ENCODE measurements at places on chromosomes 7 and 10.

DNA sequence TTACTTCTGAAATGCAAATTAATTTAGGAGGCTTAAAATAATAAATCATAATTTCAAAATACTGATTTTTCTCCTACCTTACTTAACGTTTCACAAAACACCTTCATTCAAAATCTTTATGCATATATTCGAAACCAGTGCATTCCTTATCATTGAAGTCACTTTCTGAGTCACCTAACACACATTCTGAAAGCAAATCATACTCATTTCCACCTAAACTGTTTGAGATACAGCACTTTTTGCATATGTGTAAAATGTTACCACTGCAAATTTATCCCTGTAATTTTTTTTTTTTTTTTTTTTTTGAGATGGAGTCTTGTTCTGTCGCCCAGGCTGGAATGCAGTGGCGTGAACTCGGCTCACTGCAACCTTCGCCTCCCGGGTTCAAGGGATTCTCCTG, 15.7 kb downstream of the PPP3CB start:
- DNase-seq: no peak

DNA sequence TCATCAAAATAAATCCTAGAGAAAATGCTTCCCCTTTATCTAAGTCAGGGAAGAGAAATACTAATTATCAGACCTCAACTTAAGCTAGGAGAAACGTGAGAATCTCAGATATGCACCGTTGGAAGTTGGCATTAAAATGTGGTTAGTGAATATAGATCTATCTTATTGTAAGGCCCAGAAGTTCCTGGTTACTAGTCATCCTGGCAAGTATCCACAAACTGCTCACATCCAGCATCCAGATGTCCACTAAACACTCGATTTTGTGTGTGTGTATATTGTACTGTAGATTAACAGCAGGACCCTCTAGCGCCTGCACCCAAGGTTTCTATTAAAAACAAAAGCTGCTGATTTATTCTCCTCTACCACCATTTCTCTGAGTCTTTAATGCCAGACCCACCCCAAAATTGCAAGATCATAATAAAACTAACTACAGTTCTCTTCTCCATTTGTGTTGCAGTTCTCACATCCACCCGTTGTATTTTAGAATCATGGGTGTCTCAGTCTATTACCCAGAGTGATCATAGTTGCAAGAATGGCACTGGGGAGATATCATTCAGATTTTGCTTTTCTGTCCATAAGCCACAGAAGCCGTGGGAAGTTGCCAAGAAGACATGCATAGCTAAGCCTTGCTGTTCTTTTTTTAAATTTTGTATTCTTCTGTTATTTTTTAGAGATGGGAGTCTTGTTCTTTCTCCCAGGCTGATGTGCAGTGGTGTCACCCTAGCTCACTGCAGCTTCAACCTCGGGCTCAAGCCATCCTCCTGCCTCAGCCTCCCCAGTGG, 165.4 kb downstream of the KIAA1217 start:
- DNase-seq: no peak

DNA sequence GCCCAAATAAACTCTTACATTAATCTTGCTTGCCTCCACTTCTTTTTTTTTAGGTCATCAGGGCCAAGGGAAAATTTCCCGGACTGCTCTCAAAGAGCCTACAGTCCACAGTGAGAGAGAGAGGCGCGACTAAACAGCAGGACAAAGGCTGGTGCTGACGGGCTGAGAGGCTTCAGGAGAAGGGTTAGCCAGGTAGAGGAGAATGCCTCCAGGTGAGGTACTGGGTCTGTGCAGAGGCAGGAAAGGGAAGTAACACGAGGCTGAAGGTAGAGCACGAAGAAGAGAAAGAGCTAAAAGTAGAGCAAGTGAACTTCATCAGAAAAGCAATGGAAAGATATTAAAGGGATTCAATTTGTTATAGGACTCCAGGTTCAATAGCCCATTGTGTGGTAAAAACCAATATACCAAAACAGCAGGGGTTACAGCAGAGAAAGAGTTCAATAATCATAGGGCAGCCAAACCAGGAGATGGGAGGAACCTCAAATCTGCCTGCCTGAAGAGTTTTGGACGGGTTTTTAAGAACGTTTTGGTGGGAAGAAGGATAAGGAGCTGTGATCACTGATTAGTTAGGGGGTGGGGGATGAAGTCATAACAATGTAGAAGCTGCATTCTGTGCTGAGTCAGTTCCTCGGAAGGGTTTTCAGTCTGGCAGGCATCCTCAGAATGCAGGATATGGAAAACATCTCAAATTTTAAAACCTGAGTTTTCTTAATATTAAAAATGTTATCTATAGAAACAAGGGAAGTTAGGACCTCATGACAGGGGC, 171.5 kb downstream of the AKR1D1 start:
- DNase-seq: no peak

- DNase-seq: no peak
Measured at GRCh38 chr10:113157441-113157840, 207.4 kb downstream of the TCF7L2 start.

DNA sequence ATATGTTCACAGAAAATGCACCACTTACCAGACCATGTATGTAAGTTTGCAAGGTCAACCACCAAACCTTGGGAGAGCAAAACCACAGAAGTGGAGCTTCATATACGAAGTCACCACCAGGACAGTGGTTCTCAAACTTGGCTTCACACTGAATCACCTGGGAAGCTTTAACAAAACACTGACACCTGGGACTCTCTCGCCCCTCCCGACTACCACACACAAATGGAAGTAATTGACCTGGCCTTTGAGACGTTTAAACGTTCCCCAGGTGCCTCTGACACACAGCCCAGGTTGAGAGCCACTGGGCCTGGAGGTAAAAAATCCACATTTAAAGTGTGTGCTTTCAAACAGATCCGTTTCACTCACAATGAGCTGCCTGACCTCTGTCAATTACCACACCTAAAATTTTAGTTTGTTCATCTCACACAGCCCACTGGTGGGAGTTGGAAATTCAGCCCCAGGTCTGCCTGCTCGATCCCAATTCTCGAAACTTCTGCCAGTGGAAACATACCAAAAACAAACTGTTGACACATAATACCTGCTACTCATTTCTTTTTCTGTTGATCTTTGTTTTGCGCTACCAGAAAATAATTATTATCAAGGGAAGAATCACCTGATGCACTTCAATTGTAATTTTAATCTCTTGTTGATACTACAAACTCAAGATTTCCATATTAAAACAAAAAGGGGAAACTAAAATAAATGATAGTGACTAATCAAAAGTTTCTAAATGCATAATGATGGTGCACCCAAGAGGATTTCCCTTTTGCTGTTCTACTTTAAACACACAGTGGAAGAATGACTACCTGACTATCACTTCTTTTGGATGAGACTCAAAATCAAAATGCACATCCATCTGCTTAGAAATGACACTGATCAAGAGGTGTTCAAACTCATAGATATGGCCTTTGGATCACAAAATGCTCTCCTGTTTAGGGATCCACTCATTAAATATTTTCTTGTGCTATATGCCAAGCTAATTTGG, 26.6 kb downstream of the CDNF start:
- no peak for DNase-seq

GRCh38 chr7:29278337-29279069, 83.9 kb downstream of the CHN2 start:
- no peak for DNase-seq

GRCh38 chr7:964401-965231, 10.1 kb upstream of the ADAP1 start:
- no peak for DNase-seq
